Psoas muscle (tissue), 8 donors: ENCODE measurements at places on chromosomes 4 and X. TPM values are rescaled to one million over a fixed set of nuclear protein-coding genes. Genes with fewer than 3 reads are reported as not detected.

The MAGEA11 gene
- polyA plus RNA-seq, result not detected

The PROM1 gene
- polyA plus RNA-seq, result 0.18 TPM

The LRAT gene
- polyA plus RNA-seq, result 0.05 TPM

- H3K27me3 ChIP-seq, result peaks cover 4% of the 10 kb centered on the region
- no peaks in the 10 kb centered on the region for H3K36me3 ChIP-seq
- H3K27ac ChIP-seq, result no peak overlapping the region
Observed at GRCh38 chr4:55795341-55795740, 24.2 kb upstream of the EXOC1L start.

DNA sequence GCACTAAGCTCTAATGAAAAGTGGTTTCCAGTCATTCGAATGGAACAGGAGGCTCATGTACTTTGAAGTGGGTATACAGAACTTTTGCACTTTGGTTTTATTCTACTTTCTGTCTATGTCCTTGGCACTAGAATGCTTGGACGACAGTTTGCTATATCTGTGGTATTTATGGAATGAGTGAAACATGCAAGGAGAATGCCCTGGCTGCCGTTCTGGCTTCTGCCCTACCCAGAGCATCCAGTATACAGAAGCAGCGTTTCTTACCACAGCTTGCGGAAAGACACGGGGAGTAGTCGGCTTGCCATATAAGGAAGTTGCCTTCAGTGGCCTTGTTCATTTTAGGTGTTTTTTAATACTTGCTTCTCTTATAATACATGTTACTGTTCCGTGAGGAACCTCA, 98.0 kb downstream of the TBL1X start:
- H3K4me1 ChIP-seq, result peaks cover 11% of the 10 kb centered on the region
- H3K27ac ChIP-seq, result no peak overlapping the region
- peak; percentile 30 for DNase-seq
- H3K36me3 ChIP-seq, result no peaks in the 10 kb centered on the region

- H3K4me1 ChIP-seq, result no peaks in the 10 kb centered on the region
- H3K27ac ChIP-seq, result peak overlapping the region; percentile 58
- no peak for DNase-seq
- H3K4me3 ChIP-seq, result peak overlapping the region; percentile 76
- H3K36me3 ChIP-seq, result peaks cover 2% of the 10 kb centered on the region
- no peaks in the 10 kb centered on the region for H3K27me3 ChIP-seq
Observed at GRCh38 chrX:107117993-107118321, 665 bp downstream of the RBM41 start.

- no peak overlapping the region for H3K27ac ChIP-seq
- no peak overlapping the region for H3K4me3 ChIP-seq
- DNase-seq, result no peak
- H3K4me1 ChIP-seq, result no peaks in the 10 kb centered on the region
- H3K27me3 ChIP-seq, result no peaks in the 10 kb centered on the region
- no peaks in the 10 kb centered on the region for H3K36me3 ChIP-seq
Observed at GRCh38 chr4:62457356-62457755, 1257.2 kb downstream of the ADGRL3 start.
